ENCODE measurements at places on chromosomes 6 and 20.

- DNase-seq: no peak
Observed at GRCh38 chr6:115717472-115717871, 343.2 kb downstream of the FRK start.

DNA sequence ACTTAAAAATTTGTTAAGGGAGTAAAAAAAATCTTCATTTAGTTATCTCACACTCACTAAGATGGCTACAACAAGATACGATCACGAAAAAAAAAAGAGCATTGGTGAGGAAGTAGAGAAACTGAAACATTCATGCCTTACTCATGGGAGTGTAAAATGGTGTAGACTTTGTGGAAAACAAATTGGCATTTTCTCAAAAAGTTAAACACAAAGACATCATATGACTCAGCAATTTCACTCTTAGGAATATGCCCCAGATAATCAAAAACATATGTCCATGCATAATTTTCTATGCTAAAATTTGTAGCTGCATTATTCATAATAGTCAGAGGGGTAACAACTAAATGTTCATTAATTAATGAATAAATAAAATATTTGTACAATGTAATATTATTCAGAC is 120.9 kb upstream of the IRAK1BP1 start:
- DNase-seq: no peak

DNA sequence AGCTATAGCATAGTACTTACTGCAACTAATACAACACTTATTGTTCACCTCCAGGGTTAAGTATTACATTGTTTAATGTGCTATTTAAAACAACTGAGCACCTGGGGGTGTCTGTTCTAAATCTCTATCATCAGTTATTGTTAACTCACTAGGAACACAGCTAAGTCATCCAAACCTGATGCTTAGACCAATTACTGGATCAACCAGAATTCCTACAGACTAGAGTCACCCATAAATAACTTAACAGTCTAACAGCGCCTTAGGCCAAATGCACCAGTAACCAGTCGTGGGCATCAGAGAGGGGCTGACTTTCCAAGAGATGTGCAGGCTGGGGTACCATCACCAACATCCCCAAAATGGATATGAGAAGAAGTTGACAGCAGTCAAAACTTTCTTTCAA is 110.7 kb downstream of the ADTRP start:
- DNase-seq: no peak

GRCh38 chr20:6489361-6490171 is 277.9 kb upstream of the BMP2 start:
- DNase-seq: no peak

GRCh38 chr20:36975099-36975818 is 23.8 kb upstream of the SAMHD1 start:
- DNase-seq: no peak

Data from hematopoietic multipotent progenitor cell treated with erythropoietin and hydrocortisone succinate and interleukin-3 and kit ligand, for 6 days (in vitro differentiated cells).